Coronary artery (tissue), 2 donors: ENCODE measurements at places on chromosomes 4 and X.
A peak's percentile ranks its signal among the peaks of the same experiment; 100 is the strongest.

- DNase-seq = no peak
Measured at GRCh38 chrX:30283456-30284200, 25.6 kb downstream of the NR0B1 start.

DNA sequence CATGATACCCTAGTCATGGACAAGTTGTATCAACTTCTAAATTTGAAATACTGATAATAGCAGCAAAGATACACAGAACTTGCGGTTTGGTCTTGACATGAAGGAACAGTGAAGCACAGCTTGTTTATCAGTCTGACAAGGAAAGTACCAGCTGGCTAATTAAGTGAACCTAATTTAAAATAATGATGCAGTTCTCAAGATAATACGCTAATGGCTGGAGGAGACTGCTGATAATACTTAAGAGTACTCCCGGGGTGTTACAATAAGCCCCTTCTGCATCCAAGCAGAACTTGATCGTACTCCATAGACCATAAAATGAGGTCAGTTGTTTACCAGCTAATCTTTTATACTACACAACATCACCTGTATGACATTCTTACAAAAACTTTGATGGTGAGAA is 697.5 kb downstream of the FSTL5 start:
- no peak for DNase-seq

- DNase-seq = no peak
Measured at GRCh38 chr4:37421614-37422013, 177.1 kb downstream of the NWD2 start.

GRCh38 chrX:2391869-2392606 is 108.7 kb downstream of the DHRSX start:
- no peak for DNase-seq

GRCh38 chr4:80054375-80054774 is 18.7 kb downstream of the ANTXR2 start:
- no peak for DNase-seq

- no peak for DNase-seq
Measured at GRCh38 chrX:1717373-1717772, 102.5 kb downstream of the ASMT start.

DNA sequence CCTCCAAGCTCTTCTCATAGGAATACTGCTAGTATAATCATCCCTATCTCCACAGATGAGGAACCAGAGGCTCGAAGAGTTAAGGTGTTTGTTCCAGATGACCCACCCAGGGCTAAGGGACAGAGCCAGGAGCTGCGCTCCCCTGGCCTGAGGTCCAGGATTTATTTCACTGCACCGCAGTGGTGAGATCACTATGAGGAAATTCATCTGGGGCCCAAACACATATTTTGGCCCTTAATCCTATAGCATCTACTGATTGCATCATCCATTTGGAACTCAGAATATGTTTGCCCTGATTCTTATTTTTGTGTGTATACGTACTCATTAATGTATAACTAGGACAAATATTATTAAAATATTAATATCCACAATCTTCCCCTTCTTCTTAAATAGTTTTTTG is 100.1 kb upstream of the RBPJ start:
- DNase-seq = no peak

DNA sequence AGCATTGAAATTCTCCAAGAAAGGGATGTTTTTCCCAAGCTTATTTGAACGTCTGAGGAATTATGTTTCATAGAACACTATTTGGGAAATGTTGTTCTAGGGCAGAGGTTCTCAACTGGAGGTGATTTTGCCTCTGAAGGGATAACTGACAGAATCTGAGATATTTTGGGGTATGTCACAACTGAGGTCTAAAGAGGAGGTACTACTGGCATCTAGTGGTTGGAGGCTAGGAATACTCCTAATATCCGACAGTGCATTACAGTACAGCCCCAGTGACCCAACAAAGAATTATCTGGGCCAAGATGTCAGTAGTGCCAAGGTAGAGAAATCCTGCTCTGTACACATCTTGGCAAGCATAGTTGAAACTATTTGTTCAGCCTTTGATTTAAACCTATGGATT is 6.4 kb downstream of the HSPA4L start:
- DNase-seq = no peak

GRCh38 chrX:114889481-114889880 is 127.9 kb downstream of the IL13RA2 start:
- no peak for DNase-seq

- DNase-seq = no peak
Measured at GRCh38 chr4:157013656-157014055, 42.1 kb upstream of the PDGFC start.

- DNase-seq = peak; percentile 77
Measured at GRCh38 chrX:38561126-38561868, at the start of gene TSPAN7. Gene TSPAN7, plus strand, starts transcription at chrX:38561542. Its CDS starts 5 bp downstream, at chrX:38561547.

DNA sequence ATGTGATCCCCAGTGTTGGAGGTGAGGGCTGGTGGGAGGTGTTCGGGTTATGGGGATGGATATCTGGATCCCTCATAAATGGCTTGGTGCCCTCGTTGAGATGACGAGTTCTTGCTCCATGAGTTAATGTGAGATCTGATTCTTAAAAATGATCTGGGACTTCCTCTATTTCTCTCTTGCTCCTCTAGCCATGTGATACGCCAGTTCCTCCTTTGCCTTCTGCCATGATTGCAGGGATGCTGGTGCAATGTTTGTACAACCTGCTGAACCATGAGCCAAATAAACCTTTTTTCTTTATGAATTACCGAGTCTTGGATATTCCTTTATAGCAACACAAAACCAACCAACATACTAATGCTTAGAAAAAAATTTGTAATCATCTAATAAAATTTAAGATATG is 56.6 kb downstream of the STAP1 start:
- no peak for DNase-seq

- no peak for DNase-seq
Measured at GRCh38 chr4:6049985-6050384, 31.8 kb upstream of the C4orf50 start.

- peak; percentile 33 for DNase-seq
Measured at GRCh38 chr4:7381890-7382633, 52.7 kb downstream of the PSAPL1 start.

- DNase-seq = no peak
Measured at GRCh38 chr4:41994461-41994985, 4.2 kb downstream of the SLC30A9 start.

- no peak for DNase-seq
Measured at GRCh38 chr4:52045028-52045427, 6.1 kb upstream of the SPATA18 start.

- no peak for DNase-seq
Measured at GRCh38 chr4:126338548-126338947, 1023.8 kb downstream of the FAT4 start.

DNA sequence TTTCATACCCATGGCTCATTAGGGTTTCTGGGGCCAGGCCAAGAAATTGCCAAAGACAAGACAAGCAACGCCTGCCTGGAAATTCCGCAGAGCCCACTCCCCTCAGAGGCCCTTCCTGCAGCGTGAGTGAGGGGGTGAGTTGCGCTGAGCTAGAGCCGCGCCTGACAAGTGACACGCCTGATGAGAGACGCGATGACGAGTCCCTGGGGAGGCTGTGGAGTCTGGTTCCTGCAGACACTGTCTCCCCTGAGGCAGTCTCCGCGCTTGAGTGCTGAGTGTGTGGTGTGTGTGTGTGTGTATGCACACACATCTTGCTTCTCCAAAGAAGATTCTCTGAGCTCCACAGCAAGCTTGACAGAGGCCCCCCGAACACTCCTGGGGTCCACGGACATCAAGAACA is 269.8 kb downstream of the BCOR start:
- no peak for DNase-seq

DNA sequence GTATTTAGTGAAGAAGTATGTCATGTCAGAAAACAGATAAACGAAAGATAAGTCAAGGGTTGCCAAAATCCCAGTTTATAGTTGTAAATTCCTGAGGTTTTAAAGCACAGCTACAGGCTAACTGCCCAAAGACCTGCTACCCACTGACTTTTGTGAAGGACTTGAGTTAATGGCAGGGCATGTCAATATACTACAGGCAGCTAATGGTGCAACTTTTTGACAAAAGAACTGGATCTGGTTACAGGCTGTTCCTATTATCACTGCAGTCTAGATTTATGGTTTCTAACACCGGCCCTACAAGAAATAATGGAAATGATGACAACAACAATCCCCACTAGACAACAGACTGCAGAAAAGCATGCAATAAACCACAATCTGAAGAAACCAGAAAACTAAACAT is 6.4 kb downstream of the SCML2 start:
- DNase-seq = no peak

DNA sequence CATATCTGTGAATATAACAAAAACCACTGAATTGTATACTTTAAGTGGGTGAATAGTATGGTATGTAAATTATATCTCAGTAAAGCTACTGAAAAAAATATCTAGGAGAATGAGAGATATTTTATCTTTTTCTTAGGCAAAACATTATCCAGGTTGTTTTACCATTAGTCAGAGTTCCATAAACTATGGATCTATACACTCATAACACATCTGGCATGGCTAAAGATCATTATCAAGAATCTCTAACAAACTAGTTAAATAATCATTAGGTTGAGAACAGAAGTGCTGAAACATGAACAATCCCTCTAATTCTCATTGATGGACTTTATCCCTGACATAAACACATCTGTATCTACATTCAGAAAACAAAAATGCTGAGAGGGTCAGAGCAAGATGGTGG is 15.6 kb downstream of the MED14 start:
- DNase-seq = no peak

GRCh38 chr4:5719350-5720055 is 8.5 kb downstream of the EVC start:
- DNase-seq = no peak

DNA sequence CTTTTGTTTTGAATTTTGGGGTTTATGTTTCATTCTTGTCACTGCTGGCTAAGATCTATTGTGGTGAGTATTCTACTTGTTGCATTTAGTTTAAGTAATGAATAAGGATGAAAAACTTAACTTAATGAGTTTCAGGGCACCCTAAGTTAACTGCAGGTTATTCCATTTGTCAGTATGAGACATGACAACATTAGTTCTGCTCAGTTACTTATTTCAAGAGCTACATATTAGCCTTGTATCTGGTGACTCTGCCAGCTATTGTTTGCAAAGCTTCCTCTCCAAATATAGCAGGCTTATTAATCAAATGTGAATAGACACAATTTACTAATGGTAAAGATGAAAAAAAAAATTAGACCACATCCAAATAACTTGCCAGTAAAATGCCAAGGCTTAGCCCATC is 567.1 kb downstream of the IL15 start:
- DNase-seq = no peak

DNA sequence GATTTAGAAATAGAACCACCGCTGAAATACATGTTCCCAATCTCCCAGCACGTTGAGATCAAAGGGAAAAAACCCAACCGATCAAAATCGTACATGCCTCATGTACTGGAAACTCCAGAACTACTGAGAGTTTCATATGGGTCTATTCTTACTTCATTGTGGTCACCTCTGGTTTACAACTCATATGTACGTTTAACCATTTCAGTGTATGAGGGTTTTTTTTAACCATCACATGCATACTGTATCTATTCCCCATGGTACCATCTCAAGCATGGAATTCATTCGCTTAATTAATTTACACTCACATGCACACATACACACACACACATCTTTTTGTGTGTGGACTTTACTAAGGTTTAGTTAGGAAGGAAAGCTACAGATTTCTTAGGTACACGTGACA is 46.0 kb upstream of the CLNK start:
- DNase-seq = no peak

GRCh38 chr4:19195696-19196095 is 1056.0 kb upstream of the SLIT2 start:
- DNase-seq = no peak

GRCh38 chrX:108947205-108947604 is 210.8 kb upstream of the IRS4 start:
- DNase-seq = no peak

- no peak for DNase-seq
Measured at GRCh38 chr4:66572949-66573348, 902.7 kb upstream of the EPHA5 start.

DNA sequence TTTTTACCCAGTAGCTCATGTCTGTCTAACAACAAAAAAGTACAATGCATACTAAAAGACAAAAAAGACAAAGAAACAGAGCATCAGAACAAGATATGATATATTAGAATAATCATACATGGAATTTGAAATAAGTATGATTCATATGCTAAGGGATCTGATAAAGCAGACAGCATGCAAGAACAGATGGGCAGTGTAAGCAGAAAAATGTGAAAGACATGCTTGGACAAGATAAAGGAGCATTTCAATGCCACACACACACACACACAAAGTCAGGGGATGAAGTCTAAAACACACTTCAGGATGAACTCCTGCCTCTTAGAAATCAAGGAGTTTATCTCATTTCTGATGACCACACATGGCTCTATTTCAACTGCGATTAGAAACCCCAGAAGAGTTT is 649.6 kb upstream of the NDST4 start:
- DNase-seq = no peak

GRCh38 chr4:55546506-55546755 is 278 bp downstream of the CLOCK start:
- no peak for DNase-seq

- DNase-seq = no peak
Measured at GRCh38 chr4:55075376-55075775, 50.0 kb downstream of the KDR start.

GRCh38 chr4:46818604-46819003 is 90.4 kb downstream of the COX7B2 start:
- DNase-seq = no peak

DNA sequence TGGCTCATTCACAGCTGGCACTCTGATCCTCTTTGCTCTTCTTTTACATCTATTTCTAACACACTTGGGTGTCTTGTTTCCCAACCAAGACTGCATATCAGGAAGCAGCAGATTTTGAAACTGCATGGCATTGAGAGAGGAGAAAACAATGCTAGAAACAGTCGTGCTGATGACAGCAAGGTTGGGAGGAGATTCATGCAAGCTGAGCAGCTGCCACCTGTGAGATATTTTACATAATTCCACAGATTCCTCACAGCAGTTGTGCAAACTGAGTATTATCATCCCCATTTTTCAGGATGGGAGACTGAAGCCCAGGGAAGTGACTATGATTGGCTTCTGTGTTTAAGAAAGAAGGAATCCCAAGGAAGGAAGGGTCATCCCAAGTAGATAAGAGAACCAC is 105.0 kb downstream of the SLC2A9 start:
- DNase-seq = no peak

DNA sequence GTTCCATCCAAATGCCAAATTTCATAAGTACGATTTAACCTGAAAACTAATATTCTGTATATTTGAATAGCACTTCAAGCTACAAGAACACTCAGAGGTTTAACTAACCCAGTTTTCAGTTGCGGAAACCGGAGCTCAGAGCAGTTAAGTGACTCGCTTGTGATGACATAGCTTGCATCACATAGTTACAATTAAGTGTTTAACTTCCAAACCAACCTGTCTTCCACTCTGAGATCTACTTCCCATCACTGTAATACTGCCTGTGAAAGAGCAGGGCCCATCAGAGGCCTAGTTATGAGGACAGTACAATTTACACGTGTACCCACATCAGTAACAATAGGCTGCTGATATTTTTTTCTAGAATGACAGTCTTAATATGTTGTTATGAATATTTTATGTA is 120.3 kb downstream of the MAD2L1 start:
- no peak for DNase-seq

- DNase-seq = peak; percentile 24
Measured at GRCh38 chr4:7196736-7197135, 4.4 kb downstream of the SORCS2 start.
